ENCODE measurements at places on chromosomes 11 and 22.
A peak's percentile ranks its signal among the peaks of the same experiment; 100 is the strongest.

GRCh38 chr11:6204706-6205105 lies 651 bp upstream of the C11orf42 start:
- DNase-seq: peak; percentile 6

DNA sequence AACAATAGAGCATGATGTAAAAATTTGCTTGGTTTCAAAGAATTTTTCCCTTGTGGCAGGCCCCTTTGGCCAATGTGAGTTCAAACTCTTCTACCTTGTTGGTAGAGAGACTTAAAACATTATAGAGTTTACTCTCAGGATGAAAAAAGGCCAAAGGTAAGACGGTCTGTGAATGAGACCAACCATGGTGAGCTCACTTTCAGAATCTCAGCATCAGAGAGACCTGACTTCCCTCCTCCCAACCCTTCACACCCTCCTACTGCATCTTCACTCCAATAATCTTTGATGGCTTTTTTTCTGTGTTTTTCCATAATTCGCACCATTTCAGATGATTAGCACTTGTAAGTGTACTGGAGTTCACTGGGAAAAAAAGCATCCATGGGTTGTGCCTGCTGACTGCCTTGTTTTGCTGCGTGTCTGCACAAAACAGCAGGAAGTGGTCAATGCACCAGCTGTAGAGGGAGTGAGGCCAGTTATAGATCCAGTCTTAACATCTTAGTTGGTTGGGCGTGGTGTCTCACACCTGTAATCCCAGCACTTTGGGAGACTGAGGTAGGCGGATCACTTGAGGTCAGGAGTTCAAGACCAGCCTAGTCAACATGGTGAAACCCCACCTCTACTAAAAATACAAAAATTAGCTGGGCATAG lies 64.1 kb downstream of the SLC1A2 start:
- DNase-seq: no peak

- DNase-seq: peak; percentile 56
These were observed 28.0 kb downstream of the SWAP70 start for GRCh38 chr11:9691865-9692264.

DNA sequence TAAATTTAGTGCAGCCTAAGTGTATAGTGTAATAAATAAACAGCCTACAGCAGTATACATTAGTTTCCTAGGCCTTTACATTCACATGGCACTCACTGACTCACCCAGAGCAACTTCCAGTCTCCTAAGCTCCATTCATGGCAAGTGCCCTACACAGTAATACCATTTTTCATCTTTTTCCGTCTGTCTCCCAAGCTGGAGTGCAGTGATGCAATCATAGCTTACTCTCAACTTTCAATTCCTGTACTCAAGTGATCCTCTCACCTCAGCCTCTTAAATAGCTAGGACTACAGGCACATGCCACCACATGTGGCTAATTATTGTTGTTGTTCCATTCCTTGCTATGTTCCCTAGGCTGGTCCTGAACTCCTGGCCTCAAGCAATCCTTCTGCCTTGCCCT lies 54.4 kb downstream of the FCHSD2 start:
- DNase-seq: peak; percentile 21

DNA sequence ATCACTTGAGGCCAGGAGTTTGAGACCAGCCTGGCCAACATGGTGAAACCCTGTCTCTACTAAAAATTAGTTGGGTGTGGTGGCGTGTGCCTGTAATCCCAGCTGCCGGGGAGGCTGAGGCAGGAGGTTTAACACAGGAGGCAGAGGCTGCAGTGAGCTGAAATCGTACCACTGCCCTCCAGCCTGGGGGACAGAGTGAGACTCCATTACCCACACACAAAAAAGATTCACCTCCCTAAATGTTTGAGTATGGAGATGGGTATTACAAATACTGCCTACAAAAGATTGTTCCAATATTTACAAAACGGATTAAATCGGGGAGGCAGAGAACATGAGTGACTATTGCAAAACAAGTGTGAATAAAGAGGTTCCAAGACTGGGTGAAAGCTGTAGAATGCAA lies 98.3 kb downstream of the PICALM start:
- no peak for DNase-seq

- no peak for DNase-seq
These were observed 7.3 kb upstream of the TP53I11 start for GRCh38 chr11:44957776-44958564.

GRCh38 chr11:117623831-117624271 lies 173.2 kb downstream of the DSCAML1 start:
- DNase-seq: no peak

- DNase-seq: peak; percentile 81
These were observed 56.3 kb downstream of the KREMEN1 start for GRCh38 chr22:29128891-29129807.
